Stimulated activated CD4-positive, alpha-beta T cell treated with anti-CD3 and anti-CD28 coated beads, Interleukin-1b, Interleukin-23, amount 100 ng/mL, for 24 hours (primary cell): ENCODE measurements at places on chromosomes 5 and 9.
A peak's percentile ranks its signal among the peaks of the same experiment; 100 is the strongest.

DNA sequence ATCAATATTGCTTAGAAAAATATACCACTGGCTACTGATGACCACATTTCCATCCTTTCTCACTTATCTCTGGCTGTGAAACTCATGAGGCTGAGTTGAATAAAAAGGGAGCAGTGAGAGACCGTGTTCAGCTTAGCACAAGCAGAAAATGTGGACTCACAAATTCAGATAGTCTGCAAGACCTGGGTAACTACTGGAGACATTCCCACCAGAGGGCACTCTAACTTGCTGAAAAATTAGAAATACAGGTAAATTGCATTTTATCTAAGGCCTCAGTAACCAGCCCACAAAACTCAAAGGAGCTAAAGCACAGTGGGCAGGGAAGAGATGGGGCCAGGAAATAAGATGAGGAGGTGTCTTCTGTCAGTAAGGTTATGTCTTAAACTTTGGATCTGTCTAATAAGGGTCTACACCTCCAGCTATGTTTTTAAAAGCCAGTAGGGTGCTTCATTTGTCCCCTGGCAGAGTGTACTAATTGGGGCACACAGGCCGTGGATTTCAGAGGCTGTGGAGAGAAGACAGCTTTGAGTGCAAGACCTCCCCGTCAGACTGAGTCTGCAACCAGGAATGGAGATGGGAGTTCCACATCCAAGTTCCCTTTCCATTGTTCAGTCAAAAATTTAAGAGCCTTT is 8.7 kb upstream of the NDUFB6 start:
- no peak for DNase-seq

- no peak for DNase-seq
Observed at GRCh38 chr5:11038772-11039171, 277.7 kb upstream of the DAP start.

DNA sequence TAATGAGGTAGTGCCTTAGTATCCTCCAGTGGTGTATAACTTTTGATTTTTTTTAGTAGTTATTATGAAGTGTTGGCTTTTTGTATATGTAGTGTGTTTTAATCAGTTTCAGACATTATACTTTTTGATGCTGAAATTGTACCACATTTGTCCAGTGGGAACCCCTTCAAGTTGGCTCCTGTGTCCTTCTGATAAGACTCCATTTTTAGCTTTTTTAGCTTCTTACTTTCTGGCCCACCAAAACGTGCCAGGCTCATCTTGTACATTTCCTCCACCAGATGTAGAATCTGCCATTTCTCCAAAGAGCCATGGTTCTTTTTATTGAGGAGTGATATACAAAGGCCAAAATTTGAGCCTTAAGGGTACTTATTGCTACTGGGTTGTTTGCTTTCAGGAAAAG is 84.4 kb downstream of the PBX3 start:
- DNase-seq: no peak

- no peak for DNase-seq
Observed at GRCh38 chr5:125181955-125182354, 435.5 kb upstream of the ZNF608 start.

DNA sequence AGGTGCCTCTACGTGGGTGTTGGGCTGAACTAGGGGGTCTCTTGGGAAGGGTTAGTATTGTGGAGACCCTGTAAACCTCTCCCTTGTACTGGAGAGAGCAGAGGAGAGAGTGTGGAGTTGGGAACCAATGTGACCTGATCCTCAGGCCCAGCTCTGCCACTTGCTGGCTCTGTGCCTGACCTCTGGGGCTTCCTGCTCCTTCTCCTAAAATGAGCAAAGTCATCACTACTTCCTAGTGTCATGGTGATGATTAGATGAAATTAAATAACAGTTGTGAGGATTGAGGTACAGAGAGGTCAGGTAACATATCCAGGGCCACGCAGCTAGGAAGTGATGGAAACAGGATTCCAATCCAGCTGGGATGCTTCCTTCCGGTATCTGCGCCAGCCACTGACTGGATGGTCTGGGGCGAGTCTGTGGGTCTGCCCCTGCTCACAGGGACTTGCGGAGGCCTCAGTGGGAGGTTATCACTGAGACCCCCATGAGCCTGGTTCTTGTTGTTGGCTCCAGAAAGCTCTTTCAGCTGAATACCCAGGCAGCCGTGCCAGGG is 9.2 kb downstream of the GALNT10 start:
- no peak for DNase-seq

DNA sequence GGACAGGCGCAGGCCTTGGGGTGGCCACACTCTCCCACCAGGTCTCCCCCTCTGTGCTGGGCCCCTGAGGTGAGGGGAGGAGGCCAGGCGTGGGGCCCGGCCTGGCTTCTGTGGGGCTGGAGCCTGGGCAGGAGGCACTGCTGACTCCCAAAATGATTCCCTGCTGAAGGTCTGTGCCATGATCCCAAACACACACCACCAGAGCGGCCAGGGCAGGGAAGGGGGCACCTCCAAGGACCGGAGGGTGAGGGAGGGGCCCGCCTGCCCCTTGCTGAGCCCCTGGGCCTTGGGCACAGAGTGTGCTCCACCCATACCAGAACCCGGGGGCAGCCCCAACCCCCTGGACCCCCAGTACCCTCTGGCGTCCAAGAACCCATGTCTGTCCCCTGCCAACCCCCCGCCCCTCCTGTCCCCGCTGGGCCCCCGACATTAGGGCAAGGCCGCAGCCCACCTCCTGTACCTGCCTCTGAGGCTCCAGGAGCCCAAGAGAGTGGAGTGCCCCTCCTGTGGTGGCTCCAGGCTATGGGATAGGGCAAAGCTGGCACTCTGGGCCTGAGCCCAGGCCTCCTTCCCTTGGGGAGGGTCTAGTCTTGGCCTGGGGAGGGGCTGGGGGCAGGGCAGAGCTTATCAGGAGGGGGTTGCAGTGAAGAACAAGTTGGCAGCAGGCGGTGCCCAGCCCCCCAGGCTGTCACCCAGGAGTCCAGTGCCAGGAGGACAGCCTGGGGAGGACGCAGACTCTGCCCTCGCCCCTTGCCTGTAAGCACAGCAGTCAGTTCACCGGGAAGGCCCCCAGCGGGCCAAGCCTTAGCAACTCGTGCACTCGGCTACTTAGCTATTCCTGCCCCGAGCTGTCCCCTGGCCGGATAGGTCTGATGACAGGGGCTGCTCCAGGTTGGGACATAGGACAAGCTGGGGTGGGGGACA is 2.6 kb upstream of the EGFL7 start:
- DNase-seq: no peak

DNA sequence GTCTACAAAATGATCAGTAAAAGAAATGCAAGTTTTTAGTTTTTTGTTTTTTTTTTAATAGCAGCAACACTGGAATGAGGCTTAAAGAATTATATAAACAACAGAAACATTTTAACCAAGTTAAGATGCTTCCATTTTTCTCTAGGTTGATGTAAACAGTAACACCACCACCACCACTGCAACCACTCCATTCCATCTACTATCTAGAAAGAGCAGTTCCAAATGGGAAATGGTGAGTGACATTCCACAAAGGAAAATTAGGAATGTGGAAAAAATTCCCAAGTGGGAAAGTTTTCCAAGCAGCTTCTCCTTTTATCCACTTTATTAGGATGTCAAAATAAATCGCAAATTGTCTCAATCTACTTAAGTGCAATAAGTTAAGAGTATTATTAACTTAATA is 32.6 kb downstream of the SLC38A9 start:
- no peak for DNase-seq

DNA sequence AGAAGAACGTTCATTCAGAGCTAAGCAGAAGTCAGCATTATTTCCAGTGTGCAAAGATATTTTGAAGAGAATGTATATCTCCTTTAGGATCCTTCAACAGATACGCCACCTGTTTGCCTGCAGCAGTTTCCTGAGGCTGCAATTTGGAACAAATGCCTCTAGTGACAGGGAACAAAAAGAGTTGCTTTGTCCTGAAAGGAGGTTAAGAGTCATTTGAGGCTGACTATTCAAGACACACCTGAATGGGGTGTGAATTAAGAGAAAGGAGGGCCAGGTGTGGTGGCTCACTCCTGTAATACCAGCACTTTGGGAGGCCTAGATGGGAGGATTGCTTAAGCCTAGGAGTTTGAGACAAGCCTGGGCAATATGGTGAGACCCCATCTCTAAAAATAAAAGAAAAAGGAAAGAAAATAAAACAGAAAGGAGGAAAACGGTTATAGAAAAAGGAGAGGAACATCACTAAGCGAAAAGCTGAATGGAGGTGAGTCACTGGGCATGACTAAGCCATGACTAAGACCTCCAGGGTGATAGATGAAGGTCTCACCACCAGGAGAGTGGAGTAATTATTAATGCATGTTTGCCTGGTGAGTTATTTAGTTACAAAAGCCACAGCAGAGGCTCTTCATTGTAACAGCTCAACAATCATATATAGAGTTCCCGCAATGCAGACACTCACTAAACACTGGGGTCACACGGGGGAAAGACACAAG is 255.2 kb upstream of the TNC start:
- DNase-seq: peak; percentile 3

GRCh38 chr5:37211661-37212060 is 37.5 kb downstream of the CPLANE1 start:
- DNase-seq: no peak

GRCh38 chr5:132979367-132979940 is 16.0 kb upstream of the AFF4 start:
- DNase-seq: no peak
